Islet precursor cell (in vitro differentiated cells): ENCODE measurements at places on chromosomes 1 and 21.
A peak's percentile ranks its signal among the peaks of the same experiment; 100 is the strongest.

- DNase-seq: no peak
These were observed 15.6 kb downstream of the UTP11 start for GRCh38 chr1:38028105-38028591.

- DNase-seq: no peak
These were observed 163.2 kb downstream of the LRRC40 start for GRCh38 chr1:70042090-70042731.

DNA sequence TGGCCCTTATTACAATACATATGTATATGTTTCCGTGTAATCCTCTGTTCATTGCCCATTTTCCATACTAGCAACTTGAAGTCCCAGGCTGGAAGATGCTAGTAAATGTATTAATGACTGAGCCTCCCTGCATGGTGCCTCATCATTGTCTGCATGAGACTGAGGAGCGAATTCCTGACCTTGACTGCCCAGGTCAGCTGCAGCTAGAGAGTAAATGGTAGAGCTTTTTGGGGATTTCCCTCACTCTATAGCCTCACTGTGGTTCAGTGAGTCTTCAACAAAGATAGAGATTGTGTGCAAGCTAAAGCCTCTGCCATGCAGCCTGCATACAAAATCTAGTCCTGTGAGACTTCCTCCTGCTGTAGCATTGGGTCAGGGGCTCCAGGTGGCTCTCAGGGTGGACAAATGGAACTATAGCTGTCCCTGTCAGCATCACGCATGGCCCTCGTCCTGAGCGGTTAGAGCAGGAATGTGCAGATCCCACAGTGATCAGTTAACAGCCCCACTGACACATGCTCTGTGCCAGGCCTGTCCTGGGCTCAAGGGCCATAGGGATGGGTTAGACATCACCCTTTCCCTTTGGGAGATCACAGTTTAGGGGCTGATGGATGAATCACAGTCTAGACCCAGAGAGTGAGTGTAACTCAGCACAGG lies 741.7 kb downstream of the MATN1 start:
- DNase-seq: peak; percentile 32

DNA sequence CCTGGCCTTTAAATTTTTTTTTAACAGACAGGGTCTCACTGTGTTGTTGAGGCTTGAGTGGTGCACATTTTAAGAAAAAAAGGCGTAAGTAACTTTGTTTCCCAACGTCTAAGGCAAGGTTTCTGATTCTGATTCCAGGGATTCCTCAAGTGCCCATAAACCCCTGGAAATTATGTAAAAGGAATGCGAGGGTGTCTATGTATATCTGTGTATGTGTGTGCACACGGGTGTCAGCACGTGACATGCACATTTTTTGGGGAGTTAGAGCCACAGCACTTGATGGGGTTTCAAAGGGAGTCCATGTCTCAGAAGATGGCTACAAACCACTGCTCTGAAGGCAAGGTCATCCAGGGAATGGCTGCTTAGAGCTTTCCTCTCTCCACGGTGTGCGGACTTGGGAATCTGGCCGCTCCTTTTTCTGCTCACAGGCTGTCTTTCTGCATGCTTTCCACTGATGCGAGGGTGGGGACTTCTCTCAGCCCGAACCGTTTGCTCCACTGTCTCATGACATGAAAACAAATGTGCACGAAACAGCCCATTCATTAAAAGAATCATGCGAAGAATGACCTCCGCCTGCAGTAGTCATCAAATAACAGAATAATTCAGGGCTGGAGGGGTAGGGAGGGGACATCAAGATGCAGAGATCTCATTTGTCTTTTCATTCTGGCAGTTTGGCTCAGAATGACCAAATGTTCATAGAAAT lies 18.7 kb upstream of the RERE start:
- DNase-seq: no peak

DNA sequence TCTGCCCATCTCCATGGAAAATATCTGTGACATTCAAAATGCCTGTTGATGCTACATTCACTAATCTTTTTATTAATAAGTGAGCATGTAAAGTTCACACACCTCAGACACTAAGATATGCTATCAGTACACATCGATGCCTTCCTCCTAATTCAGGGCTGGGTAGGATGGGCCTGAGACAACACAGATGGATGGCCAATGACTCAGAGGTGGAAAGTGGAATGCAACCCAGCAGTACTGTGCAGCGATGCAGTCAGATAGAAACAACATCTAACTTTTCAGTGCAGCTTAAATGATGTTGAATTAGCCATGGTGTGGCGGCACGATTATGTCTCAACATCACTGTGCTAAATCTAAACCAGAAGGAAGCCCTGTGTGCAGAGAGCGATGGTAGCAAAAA lies 161.6 kb upstream of the KCNJ15 start:
- DNase-seq: no peak

DNA sequence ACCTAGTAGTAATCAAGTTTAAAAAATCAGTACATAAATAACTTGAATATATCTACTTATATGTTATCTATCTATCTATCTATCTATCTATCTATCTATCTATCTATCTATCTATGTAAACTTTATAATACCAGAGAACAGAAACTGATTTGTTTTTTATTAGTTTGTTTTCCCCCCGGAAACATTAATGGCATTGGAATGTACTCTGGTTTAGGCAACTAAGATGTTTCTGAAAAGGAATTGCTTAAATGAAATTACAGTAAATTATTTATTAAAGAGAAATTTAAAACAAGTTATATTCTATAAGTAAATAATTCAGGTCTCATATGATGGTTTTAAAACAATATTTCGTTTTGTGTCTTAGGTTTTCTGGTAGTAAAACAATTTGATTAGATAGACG lies 681.0 kb upstream of the ADAMTS5 start:
- DNase-seq: no peak

- DNase-seq: no peak
These were observed 241.5 kb downstream of the BARHL2 start for GRCh38 chr1:90475631-90476030.

DNA sequence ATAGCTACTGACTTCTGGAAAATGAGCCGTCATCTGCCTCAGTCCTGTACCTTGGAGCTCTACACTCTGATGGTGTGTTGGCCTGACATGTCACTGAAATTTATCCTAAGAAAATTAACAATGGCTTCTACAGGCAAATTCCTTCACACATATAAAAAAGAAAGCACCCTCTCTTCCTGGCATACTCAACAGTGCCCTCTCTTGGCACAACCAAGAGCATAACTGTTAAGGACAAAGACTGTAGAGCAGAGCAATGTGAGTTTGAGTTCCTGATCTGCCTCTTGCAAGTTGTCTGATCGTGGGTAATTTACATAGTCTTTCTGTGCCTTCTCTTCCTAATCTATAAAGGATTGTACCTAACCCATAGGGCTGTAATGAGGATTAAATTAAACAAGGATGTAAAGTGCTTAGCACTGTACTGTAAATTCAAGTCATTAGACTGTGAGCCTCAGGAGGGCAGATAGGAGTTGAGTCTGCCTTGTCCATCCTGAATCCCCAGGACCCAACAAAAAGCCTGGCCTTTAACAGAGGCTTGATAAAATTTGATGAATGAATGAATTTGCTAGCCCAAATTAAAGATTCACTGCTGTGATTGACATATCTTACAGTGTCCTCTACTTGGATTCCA lies 83.5 kb downstream of the SYF2 start:
- no peak for DNase-seq

GRCh38 chr1:77506771-77507170 lies 175.7 kb downstream of the ZZZ3 start:
- no peak for DNase-seq

- DNase-seq: peak; percentile 11
These were observed 57.9 kb downstream of the OVGP1 start for GRCh38 chr1:111369645-111370044.
